ENCODE measurements at places on chromosomes 11 and 22.

- peak overlapping the region; percentile 33 for H3K27ac ChIP-seq
- no peak for DNase-seq
- H3K27me3 ChIP-seq: peaks cover 25% of the 10 kb centered on the region
- no peaks in the 10 kb centered on the region for H3K36me3 ChIP-seq
Observed at GRCh38 chr11:13260201-13260962, 17.2 kb upstream of the BMAL1 start.

DNA sequence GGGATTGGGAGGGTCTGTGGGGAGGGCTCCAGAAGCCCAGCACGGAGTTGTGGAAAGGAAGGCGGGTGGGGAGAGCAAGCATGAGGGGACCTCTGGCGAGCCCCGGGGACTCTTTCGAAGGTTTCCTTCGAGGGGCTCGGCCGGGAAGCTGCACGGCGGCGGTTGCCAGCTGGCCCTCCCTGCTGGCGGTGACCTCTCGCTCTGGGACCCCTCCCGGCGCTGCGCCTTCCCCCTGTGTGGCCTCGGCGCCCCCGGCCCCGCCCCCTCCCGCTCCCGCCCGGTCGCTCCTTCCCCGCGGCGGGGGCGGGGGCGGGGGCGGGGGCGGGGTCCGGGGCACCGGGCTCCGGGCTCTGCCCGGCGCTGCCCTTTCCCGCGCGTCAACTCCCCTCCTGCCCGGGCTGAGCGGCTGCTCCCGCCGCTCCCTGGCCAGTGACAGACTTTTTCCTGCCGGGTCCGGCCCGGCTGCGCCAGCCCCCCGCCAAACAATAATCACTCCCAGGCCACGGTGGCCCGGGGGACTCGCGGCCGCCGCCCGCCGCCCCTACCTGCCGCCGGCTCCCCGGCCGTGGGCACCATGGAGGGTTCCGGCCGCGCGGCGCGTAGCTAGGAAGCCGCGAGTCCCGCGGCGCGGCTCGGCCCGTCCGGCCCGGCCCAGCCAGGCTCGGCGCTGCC lies 941 bp downstream of the CLCF1 start:
- H3K36me3 ChIP-seq: no peaks in the 10 kb centered on the region
- peak overlapping the region; percentile 49 for H3K4me3 ChIP-seq
- H3K27me3 ChIP-seq: peaks cover 96% of the 10 kb centered on the region
- H3K4me1 ChIP-seq: peaks cover 61% of the 10 kb centered on the region

DNA sequence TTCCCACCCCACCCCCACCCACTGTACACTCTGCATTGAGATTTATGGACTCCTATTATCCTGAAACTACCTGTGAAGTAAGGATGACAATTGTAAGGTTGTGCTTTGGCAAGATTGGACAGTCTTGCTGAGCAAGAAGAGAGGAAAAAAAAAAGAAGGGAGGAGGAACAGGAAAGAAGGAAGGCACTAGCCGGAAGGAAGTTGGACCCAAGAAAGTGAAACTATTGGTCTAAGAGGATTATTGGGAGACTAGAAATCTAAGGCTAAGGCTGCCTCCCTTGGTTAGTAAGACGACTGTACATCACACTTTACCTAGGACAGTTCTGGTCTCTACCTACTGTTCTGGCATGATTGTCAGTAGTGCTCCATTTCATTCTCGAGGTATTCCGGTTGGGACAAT lies 12.1 kb upstream of the TRIM44 start:
- no peaks in the 10 kb centered on the region for H3K27me3 ChIP-seq
- DNase-seq: no peak
- no peaks in the 10 kb centered on the region for H3K36me3 ChIP-seq
- no peak overlapping the region for H3K27ac ChIP-seq
- no peak overlapping the region for H3K4me3 ChIP-seq

- H3K4me3 ChIP-seq: no peak overlapping the region
- no peaks in the 10 kb centered on the region for H3K36me3 ChIP-seq
- no peak overlapping the region for H3K27ac ChIP-seq
- H3K4me1 ChIP-seq: no peaks in the 10 kb centered on the region
Observed at GRCh38 chr22:44328326-44328725, 15.6 kb upstream of the SHISAL1 start.

DNA sequence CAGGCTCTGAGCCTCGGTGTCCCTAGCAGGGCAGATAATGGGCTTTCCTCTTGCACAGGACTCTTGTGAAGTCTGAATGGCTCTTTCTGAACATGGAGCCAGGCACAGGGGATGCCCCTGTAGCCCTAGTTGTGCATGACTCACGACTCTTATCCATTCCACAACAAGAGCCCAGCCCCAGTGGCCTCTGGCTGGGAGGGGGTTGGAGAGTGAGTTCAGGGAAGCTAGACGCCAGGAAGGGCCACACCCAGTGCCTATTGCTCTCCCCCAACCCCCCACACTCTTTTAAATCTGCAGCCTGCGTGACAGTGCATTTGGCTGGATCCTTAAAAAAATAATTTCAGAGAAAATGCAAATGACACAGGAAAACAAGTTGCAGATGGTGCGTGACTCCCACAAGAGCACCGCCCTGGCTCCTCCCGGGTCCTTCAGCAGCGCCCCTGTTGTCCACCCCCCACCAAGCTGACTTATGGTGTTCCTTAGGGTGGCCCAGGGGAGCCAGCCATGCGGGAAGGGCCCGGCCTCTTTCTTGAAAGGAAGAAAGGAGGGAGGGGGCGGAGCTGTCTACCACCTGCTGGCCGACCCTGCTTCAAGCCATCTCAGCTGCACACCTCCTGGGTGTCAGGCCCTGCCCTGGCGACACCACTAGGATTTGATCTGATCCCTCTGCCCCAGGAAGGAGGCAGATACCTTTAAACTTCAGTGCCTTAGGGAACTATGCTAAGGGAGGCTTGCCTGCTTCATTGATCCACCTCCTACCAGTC lies 74.7 kb downstream of the MN1 start:
- no peak overlapping the region for H3K4me3 ChIP-seq
- no peak overlapping the region for H3K27ac ChIP-seq
- no peaks in the 10 kb centered on the region for H3K36me3 ChIP-seq
- H3K27me3 ChIP-seq: no peaks in the 10 kb centered on the region
- H3K4me1 ChIP-seq: no peaks in the 10 kb centered on the region
- no peak for DNase-seq

All from thymus (tissue), 14 donors.